Activated naive CD4-positive, alpha-beta T cell treated with anti-CD3 and anti-CD28 coated beads for 36 hours (primary cell): ENCODE measurements at places on chromosomes 7 and 10.

DNA sequence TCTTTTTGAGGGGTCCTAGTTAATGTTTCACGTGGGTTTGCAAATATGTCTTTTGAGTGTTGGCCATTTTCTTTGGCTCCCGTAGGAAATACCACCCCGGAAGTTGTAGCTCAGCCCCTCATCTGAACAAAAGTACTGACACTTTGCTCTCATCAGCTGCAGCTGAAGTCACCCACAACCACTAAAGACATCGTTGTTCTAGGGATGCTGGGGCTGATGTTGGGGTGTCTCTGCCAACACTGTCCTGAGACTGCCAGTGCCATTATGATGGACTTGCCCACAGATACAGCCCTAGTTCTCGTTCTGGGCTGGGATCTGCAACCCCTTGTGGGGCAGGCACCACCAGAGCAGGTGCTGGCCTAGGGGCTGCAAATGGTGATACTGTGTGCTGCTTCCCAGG lies 82.6 kb upstream of the ARHGAP21 start:
- DNase-seq = no peak

GRCh38 chr10:22133749-22134624 lies 83.8 kb downstream of the EBLN1 start:
- DNase-seq = peak; percentile 15

DNA sequence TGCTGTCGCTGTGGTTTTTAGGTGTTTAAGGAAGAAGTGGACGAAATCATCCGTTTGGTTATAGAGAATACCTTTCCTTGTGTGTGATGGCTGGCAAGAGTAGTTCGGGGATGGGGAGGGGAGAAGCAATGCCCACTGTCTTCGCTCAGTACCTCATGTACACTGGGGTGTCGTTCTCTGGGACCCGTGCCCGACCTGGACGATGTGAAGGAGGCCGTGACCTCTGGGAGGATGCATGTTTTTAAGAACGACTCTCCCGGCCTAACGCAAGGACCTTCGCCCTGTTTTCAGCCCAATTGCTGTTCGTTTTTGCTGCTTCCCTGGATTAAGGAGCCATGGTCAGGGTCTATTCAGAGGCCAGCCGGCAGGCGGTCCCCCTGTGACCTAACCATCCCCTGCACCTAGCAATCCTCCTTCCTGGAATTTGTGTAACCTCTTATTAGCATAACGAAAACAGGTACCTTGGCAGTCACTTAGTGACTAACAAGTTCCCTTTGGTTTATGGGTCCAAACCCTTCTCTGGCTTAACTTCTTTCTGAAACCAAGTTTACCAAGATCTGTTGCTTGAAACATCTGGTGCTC lies 1.3 kb downstream of the NFE2L3 start:
- DNase-seq = peak; percentile 30

GRCh38 chr10:9244864-9245263 lies 1190.4 kb downstream of the GATA3 start:
- DNase-seq = no peak

DNA sequence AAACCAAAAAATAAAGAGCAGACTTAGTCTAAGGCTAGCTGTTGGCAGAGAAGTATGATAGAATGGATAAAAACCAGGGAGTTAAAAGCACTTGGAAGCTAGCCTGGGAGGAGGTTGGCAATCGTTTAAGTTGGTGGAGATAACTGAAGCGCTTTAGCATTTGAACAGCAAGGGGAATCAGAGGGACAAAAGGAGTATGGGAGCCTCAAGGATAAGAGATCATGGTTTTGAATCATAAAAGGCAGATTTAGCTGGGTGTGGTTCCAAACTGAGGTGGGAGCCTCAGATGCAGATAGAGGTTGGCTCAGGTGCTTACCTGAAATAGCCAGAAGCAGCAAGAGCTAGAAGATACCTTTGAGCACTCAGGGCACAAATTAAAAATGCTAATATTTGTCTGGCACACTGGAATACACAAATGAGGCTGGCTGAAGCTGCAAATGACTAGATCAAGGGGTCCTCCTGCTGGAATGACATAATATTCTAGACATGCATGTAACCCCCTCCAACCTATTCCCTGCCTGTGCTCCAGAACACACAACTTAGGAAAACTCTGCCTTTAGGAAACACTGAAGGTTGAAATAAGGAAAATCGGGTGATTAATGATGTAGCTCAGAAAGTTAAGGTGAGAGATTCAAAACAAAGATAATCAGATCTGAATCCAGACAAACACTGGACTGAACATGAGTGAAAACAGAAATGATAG lies 372.3 kb upstream of the LRRN3 start:
- no peak for DNase-seq

- DNase-seq = no peak
Observed at GRCh38 chr7:32941181-32941580, 16.1 kb upstream of the FKBP9 start.

- no peak for DNase-seq
Observed at GRCh38 chr7:142439739-142440138, 181.9 kb upstream of the PRSS58 start.

DNA sequence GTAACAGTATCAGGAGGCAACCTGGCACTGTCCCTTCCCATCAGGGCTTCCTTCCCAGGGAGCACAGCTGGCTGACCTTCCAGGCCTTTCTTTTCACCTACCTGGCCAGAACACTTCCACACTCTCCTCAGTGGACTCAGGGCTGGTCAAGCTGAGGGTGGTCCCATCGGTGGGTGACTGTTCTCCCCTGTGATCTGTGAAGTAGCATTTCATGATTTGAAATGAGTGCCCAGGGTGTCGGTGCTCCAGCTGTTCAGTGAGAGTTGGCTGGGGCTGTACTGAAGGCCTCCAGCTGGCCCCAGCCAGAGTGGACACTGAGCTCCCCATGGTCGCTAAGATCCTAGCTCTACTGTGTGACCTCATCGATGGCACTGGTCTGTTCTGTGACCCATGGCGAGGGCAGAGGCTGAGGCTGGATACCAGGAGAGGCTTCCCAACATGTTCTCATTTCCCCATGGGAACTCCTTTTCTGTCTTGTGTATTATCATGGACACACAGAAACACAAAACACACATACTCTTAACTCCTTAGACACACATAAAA lies at the start of gene FAM170B:
TSS of gene FAM170B (minus strand) at position 316 of the 543 bp plus-strand sequence. CDS start at position 213, 103 bp downstream.
- no peak for DNase-seq

DNA sequence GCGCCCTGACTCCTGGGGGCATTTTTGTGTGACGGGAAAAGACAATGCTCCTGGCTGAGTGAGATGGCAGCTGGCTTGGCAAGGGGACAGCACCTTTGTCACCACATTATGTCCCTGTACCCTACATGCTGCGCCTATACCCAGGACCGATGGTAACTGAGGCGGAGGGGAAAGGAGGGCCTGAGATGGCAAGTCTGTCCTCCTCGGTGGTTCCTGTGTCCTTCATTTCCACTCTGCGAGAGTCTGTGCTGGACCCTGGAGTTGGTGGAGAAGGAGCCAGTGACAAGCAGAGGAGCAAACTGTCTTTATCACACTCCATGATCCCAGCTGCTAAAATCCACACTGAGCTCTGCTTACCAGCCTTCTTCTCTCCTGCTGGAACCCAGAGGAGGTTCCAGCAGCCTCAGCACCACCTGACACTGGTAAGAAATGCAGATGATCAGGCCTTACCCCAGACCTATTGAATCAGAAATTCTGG lies at the start of gene ARMS2:
TSS of gene ARMS2 (plus strand) at position 51 of the 478 bp plus-strand sequence. CDS start at position 126, 75 bp downstream.
- DNase-seq = no peak

GRCh38 chr7:101535351-101535751 lies 93.7 kb downstream of the MYL10 start:
- no peak for DNase-seq

DNA sequence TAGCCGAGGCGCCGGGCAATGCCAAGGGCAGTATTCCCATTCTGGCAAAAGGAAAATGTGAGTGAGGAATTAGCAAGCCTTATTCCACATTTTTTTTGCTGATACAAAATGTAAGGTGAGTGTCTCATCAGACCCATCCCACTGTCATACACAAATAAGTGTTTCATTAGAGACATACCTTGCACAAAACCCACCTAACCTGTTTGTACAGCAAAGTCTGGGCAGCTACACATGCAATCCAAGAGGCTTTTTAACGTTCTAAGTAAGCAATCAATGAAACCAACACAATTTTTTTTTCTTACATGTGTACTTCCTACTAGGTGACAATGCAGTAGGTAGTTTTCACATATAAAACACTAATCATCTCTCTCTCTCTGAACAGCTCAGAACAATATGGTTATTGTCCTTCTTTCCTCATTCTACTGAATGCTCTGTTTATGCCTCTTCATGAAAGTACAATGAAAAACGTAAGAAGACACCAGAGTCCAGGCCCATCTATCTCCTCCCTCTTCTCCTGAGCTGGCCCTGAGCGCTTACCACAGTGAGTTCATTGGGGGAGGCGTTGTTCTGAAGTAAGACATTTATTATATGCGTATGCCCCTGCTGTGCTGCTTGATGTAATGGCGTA lies 217.2 kb downstream of the ANK3 start:
- no peak for DNase-seq

DNA sequence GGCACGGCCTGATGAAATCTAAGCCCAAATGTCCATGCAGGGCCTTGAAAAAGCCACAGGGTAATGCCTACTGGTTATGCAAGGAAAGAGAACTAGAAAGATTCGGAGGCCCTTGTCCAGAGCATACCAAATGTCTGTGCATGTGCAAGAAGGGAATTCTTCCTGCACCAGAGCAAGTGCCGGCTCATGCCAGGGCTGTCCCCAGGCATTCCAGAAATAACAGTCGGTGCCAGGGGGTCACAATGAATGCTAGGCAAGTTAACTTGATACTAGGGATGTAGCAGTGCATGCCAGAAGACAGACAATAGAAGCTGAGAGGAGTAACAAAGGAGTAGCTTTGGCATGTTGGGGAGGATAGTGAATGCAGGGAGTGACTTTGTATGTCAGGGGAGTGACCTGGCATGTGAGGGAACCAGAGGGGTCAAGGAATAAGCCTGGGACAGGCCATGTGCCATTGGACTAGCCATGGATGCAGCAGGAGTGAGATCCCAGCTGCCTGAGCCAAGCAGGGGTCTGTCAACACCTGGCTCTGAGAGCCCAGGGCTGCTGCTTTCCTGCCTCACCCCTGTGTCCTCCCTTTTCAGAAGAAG lies 119.5 kb upstream of the UNC5B start:
- no peak for DNase-seq

- no peak for DNase-seq
Observed at GRCh38 chr10:124619195-124619594, 125.0 kb downstream of the FAM53B start.

DNA sequence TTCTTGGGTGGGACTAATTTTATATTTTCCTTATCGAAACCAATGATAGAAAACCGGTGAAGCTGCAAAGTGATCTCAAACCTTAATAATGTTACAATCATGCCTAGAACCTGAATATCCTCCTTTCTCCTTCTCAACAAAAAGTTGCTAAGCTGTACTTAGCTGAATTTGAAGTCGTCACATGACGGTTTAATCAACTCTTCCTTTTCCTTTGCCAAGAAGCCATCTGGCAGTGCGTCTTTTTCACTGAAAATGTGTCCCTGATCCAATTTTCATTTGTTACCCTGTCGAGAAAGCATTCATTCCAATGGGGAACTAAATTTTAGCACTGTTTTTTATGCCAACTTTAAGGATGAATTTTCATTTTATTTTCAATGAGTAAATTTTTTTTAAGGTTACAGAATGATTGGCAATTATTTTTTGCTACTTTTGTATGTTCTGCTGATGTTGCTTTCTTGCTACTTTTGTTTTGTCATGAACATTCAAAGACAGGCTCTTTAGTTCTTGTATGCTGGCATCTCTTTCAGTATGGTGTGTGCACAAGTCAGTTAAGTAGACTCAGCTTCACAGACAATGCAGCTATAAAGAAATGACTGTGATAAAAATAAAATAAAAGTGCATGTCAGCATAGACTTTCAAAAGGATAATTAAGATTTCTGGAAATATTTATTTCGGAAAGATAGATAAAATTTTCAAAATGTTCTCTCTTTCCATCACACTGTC lies 980.0 kb downstream of the DNAJB9 start:
- DNase-seq = no peak

GRCh38 chr7:36219429-36219828 lies 66.4 kb downstream of the EEPD1 start:
- no peak for DNase-seq

DNA sequence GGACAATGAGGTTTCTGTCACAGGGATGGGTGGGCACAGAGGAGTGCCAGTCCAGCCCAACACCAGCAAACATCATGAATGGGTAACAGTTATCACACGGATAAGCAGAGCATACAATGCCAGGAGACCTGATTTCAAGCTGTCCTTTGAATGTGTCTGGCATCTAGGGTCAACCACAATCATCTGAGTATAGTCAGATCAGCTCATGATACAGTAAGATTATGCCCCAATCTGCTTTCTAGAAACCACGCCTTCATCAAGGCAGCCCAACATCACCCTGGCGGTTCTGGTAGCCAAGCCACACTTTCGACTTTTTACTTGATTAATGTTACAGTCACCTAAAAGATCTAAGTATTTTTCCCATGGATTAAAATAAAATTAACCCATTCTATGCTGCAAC lies 10.5 kb downstream of the FAM171A1 start:
- DNase-seq = no peak

- no peak for DNase-seq
Observed at GRCh38 chr7:51706851-51707250, 390.2 kb upstream of the COBL start.

GRCh38 chr7:149766135-149766675 lies 7.2 kb downstream of the ZNF467 start:
- no peak for DNase-seq

DNA sequence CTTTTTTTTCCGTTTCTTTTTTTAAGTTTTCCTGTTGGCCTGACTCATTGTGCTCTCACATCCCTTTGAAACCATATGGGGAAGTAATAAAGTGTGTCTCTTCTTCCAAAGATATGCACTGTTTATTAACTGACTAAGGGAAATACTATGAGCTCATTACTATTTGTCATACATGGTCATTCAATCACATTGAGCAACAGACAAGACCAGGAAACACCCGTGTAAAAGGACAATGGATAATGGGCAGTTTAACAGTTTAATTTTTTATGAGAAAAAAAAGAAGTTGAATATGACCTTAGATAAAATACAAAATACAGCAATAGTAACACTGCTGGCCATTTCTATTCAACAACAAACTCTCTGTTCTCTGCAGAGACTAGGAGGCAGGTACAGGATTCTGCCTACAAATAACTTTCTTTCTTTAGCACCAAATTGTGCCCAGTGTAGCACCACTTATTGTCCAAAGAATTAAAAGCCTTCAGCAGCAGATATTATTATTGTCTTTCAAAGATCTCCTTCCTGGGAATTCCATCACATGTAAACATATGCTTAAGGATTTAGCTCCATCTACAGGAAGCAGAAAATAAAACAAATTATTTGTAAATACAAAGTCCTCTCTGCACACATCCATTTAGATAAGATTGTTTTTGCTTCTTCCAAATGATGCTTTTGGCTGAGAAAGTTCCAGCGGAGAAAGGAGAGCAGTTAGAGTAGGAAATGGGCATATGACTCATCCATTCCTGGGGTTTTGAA lies 55.0 kb upstream of the AKR1E2 start:
- DNase-seq = no peak

DNA sequence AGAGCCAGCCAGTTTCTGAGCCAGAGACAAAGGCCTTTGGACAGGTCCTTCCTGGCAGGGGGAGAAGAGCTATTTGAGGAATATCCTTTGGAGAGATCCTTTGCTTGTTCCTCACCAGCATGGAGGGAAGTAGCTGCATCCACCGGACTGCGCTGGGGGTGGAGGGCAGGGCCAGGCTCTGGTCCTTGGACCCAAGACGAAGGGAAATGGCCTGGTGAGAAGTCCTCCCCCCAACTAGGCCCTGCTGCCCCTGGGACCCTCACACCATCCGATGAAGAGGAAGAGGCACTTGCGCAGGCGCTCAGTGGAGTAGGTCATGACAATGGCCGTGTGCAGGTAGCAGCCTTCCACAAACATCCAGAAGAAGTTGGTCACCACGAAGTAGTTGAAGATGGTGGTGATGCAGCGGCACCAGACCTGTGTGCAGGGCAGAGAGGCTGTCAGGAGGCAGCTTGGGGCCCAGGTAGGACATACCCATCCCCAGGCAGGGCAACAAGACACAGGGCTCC lies 19.8 kb downstream of the CRHR2 start:
- no peak for DNase-seq
